ENCODE measurements at places on chromosomes 3 and 15. TPM values are rescaled to one million over a fixed set of nuclear protein-coding genes. Genes with fewer than 3 reads are reported as not detected.

Gene PYGO1
- 4.4 TPM for total RNA-seq

Gene CSPG4
- total RNA-seq: 58.4 TPM

Gene SPTBN5
- 0.53 TPM for total RNA-seq

Gene MESP2
- total RNA-seq: 0.25 TPM
